Upper lobe of left lung (tissue), 6 donors: ENCODE measurements at places on chromosomes 1 and 21. TPM values are rescaled to one million over a fixed set of nuclear protein-coding genes. Genes with fewer than 3 reads are reported as not detected.
A peak's percentile ranks its signal among the peaks of the same experiment; 100 is the strongest.

The C1orf56 gene
- 4.9 TPM for total RNA-seq

The LAPTM5 gene
- total RNA-seq, result 173 TPM

DNA sequence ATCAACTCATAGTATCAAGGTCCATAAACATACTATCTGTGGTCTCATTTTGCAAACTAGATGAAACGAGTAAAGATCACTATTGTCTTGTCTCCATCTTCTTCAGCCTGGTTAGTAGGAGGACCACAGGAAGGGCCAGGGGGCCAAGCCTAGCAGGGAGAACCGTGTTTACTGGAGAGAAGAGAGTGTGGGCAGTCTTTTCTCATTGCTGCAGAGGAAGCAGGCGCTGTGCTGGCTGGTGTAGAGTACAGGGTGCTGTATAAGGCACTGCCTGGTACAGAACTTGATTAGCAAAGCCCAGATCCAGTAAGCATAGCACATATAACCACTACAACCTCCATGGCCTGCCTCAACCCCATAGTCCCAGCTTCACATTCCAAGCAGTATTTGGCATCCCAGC, 10.0 kb upstream of the B4GALT3 start:
- no peaks in the 10 kb centered on the region for H3K27me3 ChIP-seq
- H3K36me3 ChIP-seq, result peaks cover 10% of the 10 kb centered on the region
- H3K27ac ChIP-seq, result no peak overlapping the region
- no peak overlapping the region for H3K4me3 ChIP-seq

DNA sequence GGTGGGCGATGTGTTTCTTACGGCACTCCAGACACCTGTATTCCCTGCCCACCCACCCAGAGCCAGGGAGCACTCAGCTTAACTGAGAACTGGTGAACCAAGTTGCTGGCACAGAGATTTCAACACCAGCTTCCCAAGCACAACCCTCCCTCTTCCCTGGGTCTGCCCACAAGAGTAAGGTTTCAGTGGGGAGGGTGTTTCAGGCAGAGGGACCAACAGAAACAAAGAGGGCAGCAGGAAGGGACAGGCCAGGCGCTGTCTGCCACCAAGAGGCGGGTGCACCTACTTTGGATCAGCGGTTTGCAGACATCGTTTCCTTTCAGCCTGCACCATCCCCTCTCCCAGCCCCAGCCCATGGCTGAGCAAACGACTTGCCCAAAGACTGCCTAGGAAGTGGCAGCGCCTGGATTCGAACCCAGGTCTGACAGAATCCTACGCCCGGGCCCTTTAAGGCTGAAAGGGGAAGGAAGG, 21.9 kb upstream of the ALDH4A1 start:
- DNase-seq, result no peak
- peaks cover 16% of the 10 kb centered on the region for H3K36me3 ChIP-seq
- peaks cover 72% of the 10 kb centered on the region for H3K4me1 ChIP-seq
- H3K27me3 ChIP-seq, result no peaks in the 10 kb centered on the region
- H3K27ac ChIP-seq, result peak overlapping the region; percentile 88

- no peaks in the 10 kb centered on the region for H3K36me3 ChIP-seq
- H3K4me3 ChIP-seq, result no peak overlapping the region
- no peaks in the 10 kb centered on the region for H3K4me1 ChIP-seq
- H3K27me3 ChIP-seq, result no peaks in the 10 kb centered on the region
These were observed 24.6 kb downstream of the ANGPTL1 start for GRCh38 chr1:178846306-178846705.

DNA sequence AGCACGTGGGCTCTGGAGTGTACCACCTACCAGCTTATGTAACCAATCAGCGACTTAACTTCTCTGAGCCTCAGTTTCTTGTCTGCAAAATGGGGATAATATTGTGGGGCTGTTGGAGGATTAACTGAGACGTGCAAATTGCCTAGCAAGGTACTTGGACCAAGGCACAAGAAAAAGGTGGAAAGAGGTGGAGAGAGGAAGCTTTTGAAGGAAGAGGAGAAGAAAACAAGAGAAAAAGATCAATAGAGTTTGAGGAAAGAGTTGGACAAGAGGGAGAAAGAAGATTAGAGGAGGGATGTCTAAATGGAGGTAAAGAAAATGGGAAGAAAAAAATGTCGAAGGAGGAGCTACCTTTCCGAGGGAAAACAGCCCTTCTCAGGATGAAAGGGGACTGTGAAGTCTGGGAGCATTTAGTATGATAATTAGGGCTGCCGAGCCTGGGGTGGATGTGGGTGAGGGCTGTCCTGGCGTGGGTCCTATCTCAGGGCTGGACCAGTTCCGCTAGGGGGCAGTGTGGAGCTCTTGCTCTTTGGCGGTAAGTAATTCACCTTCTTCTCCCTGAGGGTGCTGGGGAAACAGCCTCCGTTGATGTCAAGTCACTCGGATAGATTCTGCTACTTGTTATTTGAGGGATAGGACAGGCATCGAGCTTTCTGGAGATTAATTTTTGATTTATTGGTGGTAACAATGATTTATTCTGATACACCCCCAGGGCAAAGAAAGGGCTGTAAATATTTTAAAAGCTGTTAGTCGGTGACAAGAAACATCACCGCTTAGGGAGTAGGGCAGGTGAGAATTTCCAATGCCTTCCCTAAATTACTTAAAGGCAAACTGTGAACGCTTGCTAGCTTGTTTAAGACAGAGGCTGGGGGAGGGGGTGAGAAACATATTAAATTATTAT, 79.0 kb upstream of the NFASC start:
- H3K36me3 ChIP-seq, result no peaks in the 10 kb centered on the region
- no peaks in the 10 kb centered on the region for H3K27me3 ChIP-seq
- H3K27ac ChIP-seq, result no peak overlapping the region

The OR2T11 gene
- 1.8 TPM for total RNA-seq

GRCh38 chr1:54864460-54865208, 22.4 kb downstream of the DHCR24 start:
- no peak overlapping the region for H3K27ac ChIP-seq
- peaks cover 39% of the 10 kb centered on the region for H3K36me3 ChIP-seq
- H3K4me1 ChIP-seq, result peaks cover 25% of the 10 kb centered on the region
- no peak for DNase-seq
- no peaks in the 10 kb centered on the region for H3K27me3 ChIP-seq
- no peak overlapping the region for H3K4me3 ChIP-seq

- no peak overlapping the region for H3K27ac ChIP-seq
- H3K36me3 ChIP-seq, result peaks cover 84% of the 10 kb centered on the region
- no peaks in the 10 kb centered on the region for H3K27me3 ChIP-seq
- DNase-seq, result no peak
- no peak overlapping the region for H3K4me3 ChIP-seq
These were observed 33.9 kb downstream of the PCNT start for GRCh38 chr21:46357684-46358425.

GRCh38 chr1:18161690-18162089, 54.1 kb downstream of the IGSF21 start:
- H3K27ac ChIP-seq, result no peak overlapping the region
- H3K4me3 ChIP-seq, result no peak overlapping the region
- H3K27me3 ChIP-seq, result no peaks in the 10 kb centered on the region
- no peaks in the 10 kb centered on the region for H3K36me3 ChIP-seq
- DNase-seq, result no peak

- H3K27me3 ChIP-seq, result peaks cover 11% of the 10 kb centered on the region
- no peaks in the 10 kb centered on the region for H3K36me3 ChIP-seq
These were observed 410 bp upstream of the TDRD5 start for GRCh38 chr1:179591253-179591591.

- H3K27ac ChIP-seq, result peak overlapping the region; percentile 76
- no peak overlapping the region for H3K4me3 ChIP-seq
- DNase-seq, result peak; percentile 75
- no peaks in the 10 kb centered on the region for H3K36me3 ChIP-seq
These were observed 8.0 kb downstream of the ALPL start for GRCh38 chr1:21517161-21517589.

DNA sequence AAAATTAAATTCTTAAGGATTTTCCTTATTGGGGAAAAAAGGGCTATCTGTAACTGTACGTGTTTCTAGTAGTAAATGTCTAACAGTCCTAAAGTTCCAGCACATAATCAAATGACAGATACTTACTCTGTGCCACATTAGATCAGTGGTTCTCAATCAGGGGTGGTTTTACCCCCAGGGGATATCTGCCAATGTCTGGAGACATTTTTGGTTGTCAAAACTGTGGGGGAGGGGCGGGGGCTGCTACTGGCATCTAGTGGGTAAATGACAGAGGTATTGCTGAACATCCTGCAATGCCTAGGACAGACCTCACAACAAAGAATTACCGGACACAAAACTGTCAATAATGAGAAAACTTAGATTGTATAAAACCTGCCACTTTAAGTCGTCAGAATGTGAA, 33.4 kb upstream of the PTPRC start:
- H3K36me3 ChIP-seq, result no peaks in the 10 kb centered on the region
- no peak overlapping the region for H3K27ac ChIP-seq
- no peaks in the 10 kb centered on the region for H3K27me3 ChIP-seq
- no peak overlapping the region for H3K4me3 ChIP-seq
- H3K4me1 ChIP-seq, result no peaks in the 10 kb centered on the region

The DNAJC6 gene
- 5.1 TPM for total RNA-seq

GRCh38 chr1:39105841-39106765, 80.0 kb downstream of the NDUFS5 start:
- DNase-seq, result peak; percentile 65
- no peaks in the 10 kb centered on the region for H3K36me3 ChIP-seq
- no peaks in the 10 kb centered on the region for H3K27me3 ChIP-seq

DNA sequence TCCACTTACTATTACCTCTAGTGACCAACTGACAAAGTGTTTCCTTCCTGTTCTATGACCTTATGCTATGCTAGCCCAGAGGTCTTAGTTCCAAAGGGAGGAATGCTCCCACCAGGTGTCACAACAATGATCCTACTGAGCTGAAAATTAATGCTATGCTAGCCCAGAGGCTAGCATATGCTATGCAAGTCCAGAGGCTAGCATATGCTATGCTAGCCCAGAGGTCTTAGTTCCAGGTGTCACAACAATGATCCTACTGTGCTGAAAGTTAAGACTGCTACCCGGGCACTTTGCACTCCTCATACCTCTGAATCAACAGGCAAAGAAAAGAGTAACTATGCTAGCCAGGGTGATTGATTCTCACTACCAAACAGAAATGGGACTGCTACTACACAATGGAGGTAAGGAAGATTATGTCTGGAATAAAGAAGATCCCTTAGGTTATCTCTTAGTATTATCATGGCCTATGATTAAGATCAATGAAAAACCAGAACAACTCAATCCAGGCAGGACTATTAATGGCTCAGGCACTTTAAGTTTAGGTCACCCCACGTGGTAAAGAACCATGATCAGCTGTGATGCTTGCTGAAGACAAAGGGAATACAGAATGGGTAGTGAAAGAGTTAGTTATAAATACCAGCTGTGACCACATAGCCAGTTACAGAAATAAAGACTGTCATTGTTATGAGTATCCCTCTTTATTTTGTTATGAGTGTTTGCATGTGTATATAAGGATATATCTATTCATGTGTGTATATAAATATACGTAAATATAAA, 114.1 kb downstream of the CSMD2 start:
- no peak overlapping the region for H3K27ac ChIP-seq
- no peak overlapping the region for H3K4me3 ChIP-seq
- no peaks in the 10 kb centered on the region for H3K36me3 ChIP-seq
- no peaks in the 10 kb centered on the region for H3K4me1 ChIP-seq

DNA sequence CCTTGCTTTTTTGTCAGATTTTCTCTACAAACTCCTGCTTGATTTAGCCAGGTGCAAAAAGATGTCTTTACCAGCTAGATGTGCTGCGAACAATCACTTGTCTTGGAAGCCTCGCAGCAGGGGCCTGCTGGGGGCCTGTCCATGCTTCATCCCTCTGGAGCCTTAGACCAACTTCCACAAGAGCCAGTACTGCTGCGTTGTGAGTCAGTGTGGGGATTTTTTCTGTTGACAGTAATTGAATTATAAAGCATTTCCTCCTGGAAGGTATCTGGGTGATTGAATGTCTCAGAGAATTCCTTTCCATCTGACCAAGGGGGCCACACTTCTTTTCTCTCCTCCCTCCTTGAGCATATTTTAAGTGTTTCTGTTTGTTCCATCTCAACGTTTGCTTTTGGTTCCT, 40.4 kb upstream of the LDLRAP1 start:
- H3K27me3 ChIP-seq, result no peaks in the 10 kb centered on the region
- H3K4me3 ChIP-seq, result no peak overlapping the region
- H3K36me3 ChIP-seq, result peaks cover 12% of the 10 kb centered on the region
- H3K4me1 ChIP-seq, result peaks cover 14% of the 10 kb centered on the region
- no peak for DNase-seq
- H3K27ac ChIP-seq, result no peak overlapping the region

DNA sequence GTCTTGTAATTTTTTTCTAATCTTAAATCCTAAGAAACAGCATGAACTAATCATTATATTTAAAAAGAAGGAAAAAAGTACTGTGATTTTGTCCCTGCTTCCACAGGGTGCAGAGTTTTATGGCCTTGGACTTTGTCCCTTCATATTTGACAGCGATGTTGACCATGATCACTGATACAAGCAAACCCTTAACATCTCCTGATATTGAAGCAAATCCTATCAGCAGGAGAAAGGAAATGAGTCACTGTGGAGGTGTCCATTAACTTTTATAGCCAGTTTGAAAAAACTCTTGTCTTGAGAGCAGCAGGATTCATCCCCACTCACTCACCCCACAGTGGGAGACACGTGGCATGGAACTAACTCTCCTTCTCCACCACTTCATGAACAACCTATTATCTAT, 5.1 kb upstream of the REG4 start:
- H3K27me3 ChIP-seq, result no peaks in the 10 kb centered on the region
- no peaks in the 10 kb centered on the region for H3K36me3 ChIP-seq
- no peak for DNase-seq
- H3K4me1 ChIP-seq, result no peaks in the 10 kb centered on the region

DNA sequence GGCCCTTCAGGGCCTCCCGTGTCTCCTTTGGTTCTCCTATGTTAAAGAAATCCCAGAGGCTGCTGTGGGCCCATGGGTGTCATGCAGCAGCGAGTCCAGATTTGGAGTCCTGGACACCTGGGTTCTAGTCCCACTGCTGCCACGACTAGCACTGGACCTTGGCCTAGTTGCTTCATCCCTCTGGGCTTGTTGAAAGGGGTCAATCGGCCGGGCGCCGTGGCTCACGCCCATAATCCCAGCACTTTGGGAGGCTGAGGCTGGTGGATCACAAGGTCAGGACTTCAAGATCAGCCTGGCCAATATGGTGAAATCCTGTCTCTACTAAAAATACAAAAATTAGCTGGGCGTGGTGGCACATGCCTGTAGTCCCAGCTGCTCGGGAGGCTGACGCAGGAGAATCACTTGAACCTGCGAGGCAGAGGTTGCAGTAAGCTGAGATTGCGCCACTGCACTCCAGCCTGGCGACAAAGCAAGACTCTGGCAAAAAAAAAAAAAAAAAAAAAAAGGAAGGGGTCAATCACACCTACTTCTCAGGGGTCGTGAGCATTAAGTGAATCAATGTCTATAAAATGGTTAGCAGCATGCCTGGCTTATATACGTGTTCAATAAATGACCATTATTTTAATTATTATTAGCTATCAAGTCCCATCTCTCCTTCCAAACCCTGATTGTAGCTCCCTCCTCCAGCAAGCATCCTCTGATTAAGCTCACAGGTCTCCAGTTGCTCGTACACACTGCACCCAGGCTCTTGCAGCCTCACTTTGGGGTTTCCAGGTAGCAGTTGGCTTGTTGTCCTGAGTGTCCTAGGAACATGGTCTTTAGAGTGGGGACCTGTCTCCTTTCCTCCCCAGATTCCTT, 43.8 kb downstream of the KIRREL1 start:
- H3K27me3 ChIP-seq, result no peaks in the 10 kb centered on the region
- peak overlapping the region; percentile 65 for H3K27ac ChIP-seq
- no peak overlapping the region for H3K4me3 ChIP-seq
